ENCODE measurements at places on chromosomes 1 and 21.

GRCh38 chr1:111101854-111102642, 37.8 kb downstream of the DRAM2 start:
- DNase-seq = no peak

- DNase-seq = peak; percentile 49
Observed at GRCh38 chr1:96521994-96522760, 199.4 kb upstream of the PTBP2 start.

- DNase-seq = peak; percentile 70
Observed at GRCh38 chr1:151458802-151459330, 428 bp downstream of the POGZ start.

- peak; percentile 35 for DNase-seq
Observed at GRCh38 chr21:45208627-45208951, 79.1 kb downstream of the POFUT2 start.

DNA sequence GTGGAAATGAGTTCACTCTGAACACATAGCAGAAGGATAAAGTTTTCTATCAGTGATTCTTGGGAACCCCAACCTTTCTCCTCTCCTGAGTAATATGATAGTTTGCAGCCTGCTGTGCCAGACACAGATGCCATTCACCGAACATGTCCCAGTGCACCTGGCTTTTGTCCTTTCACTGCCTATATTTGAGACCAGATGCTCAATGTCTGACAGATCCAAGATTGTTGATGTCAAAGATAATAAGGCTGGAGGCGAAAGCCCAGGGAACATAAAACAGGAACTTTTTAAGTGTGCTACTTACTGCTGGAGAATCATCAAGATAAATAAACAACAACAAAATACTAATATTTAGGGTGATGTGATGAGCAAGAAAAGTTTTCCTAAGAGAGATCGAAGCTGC, 139.3 kb downstream of the TIAM1 start:
- DNase-seq = no peak

DNA sequence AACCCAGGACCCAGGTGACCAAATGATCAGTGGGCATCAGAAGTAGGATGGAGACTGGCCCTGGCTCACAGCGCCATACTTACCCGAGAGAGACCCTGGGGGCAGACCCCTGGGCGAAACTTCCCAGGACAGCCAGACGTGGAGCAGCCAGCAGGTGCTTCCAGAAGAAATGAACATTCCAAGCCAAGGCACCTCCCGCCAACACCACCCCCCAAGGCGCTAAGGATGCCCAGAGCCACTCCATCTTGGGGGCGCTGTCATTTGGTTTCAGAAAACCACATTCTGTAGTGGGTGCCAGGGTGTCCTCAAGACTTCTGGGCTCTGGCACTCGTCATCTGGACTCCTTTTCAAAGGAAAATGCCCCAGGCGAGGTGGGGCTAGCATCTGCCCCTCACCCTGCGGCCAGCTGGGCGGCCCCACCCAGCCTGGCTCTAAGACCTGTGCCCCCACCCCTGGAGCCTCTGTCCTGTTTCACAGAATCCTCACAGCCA, 98.8 kb downstream of the RIPK4 start:
- DNase-seq = no peak

- DNase-seq = no peak
Observed at GRCh38 chr1:116833718-116834117, 76.0 kb upstream of the PTGFRN start.

DNA sequence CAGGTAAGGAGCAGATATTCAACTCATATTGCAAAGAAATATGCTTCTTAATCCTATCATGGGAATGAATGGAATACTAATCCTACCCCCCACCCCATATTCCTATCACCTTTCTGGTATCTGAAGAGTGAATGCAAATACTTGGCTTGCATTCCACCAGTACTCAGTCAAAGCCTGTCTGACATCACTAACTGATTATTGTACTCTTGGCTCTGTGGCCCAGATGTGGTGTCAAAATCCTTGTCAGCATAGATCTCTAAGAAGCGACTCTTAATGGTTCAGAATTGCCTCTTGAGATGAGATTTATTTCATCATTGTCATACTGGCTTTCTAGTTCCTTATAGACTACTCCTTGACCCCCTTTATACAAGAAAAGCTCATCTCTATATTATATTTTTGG, 604.6 kb downstream of the ADGRL2 start:
- DNase-seq = no peak

- DNase-seq = no peak
Observed at GRCh38 chr21:41547111-41547510, 39.2 kb upstream of the TMPRSS2 start.

GRCh38 chr1:46394872-46395465, 852 bp downstream of the FAAH start:
- no peak for DNase-seq

- peak; percentile 1 for DNase-seq
Observed at GRCh38 chr1:238139713-238140112, 249.0 kb upstream of the ZP4 start.

DNA sequence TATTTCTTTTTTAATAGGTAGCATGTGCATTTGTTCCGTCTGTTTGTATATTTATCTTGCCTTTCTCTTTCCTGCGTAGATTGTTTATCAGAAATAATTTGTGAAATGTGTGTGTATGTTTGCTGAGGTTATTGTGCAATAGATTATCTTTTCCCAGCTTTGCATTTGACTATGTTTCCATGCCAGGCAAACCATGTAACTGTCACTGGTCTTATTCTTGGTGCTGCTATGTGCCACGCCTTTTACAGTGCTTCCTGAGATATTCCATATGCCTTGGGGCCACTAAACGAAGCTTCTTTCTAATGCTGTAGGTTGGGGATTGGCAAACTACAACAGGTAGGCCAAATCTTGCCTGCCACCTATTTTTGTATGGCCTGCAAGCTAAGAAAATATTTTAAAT, 598.8 kb downstream of the PLPP3 start:
- DNase-seq = no peak

GRCh38 chr21:42834726-42835191, 44.6 kb downstream of the WDR4 start:
- no peak for DNase-seq

DNA sequence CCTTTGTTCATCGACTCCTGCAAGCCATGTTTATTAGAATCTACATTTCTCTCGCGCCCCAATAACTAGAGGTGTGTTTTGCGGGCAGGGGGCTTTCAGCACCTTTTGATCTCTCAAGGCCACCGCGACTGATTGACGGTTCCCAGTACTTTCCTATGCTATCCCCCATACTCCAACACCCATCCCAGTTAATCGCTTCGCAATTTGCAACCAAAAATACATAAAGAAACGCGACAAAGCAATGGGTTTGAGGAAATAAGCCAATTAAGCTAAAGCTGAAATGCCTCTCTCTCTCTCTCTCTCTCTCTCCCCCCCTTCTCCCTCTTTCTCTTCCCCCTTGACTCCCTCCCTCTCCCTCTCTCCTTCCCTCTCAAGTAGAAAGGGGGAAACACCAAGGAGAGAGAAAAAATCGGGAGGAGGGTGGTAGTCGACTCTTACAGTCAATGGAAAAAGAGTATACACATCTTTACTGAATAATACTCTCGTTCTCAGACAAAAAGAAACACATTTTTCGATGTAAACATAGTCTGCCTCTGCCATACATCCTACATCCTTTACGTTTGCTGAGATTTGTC, 128.0 kb upstream of the DPYD start:
- no peak for DNase-seq

DNA sequence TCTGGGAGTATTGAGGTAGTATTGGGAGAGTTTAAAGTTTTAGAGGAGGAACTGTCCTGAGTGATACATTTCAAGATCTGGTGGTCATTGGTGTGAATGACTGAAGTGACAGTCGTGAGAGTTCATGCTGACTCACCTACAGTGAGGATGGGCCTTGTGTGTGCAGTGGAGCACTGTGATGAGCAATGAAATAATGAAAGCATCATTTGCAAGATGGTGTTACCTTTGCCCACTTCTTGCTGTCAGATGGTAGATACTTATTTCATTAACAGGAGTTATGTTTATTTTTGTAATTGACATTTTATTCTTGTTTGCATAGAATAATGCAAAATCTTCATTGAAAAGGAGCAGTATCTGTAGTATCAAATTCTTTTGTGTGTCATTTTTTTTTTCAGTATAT, 29.0 kb downstream of the POU2F1 start:
- no peak for DNase-seq

DNA sequence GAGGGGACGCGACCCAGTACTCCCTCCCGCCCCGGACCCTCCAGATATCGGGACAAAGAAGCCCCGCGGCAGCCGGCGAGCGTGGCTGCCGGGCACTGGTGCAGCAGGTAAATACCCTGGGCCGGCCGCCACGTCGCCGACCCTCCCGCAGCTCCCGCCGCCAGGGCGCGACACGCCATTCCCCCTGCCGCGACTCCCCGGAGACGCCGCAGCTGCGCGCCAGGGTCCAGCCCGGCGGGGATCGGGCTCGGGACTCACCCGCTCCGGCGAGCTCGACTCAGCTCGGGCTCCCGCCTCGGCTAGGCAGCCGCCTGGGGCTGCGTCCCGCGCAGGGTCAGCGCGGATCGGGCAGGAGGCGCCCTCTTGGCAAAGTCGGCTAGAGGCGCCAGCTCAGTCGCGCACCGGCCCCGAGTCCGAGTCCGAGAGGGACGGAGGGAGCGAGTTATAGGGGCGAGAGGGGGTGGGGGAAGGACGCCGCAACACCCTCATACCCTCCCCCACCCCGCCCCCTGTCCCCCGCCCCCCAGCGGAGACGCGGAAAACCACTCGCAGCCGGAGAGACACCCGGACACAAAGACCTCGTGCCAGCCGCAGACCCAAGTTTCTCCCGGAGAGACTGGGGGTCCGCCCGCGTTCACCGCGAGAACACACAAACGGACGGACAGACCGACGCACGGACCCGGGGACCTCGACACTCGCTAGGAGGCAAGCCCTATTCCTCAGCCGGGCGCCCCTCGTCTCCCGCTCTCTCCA, 985 bp downstream of the SYT6 start:
- peak; percentile 37 for DNase-seq

DNA sequence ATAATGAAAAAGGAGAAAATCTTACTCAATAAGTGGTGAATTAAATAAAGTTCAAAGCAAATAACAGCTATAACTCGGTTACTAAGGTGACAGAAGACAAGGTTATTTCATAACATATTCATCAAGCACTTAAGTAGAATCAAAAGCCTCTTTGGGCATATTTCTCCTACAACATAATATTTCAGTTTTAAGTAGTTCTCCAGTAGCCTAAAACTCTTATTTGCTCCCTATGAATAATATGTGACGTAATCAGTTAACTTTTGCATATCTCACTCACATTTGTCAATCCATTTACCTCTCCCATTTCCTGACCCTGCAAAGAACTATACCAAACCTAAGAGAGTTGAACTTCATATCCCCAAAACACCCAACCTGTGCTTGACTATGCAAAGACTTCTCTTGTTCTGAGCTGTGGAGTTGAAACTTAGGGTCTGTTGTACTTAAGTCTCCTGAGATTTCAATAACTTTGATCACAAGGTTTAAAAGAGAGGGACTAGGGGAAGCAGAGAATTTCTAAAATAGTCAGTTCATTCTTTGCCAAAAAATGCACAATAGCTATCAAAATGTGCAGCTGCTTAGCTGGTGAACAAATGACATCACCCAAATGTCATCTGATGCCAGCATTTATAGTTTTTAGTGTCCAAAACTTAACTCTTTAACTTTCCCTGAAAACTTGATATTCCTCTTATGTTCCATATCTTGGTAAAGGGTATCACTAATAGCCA, 37.2 kb downstream of the TTLL7 start:
- no peak for DNase-seq

- no peak for DNase-seq
Observed at GRCh38 chr1:22537441-22538139, 25.7 kb upstream of the EPHA8 start.

DNA sequence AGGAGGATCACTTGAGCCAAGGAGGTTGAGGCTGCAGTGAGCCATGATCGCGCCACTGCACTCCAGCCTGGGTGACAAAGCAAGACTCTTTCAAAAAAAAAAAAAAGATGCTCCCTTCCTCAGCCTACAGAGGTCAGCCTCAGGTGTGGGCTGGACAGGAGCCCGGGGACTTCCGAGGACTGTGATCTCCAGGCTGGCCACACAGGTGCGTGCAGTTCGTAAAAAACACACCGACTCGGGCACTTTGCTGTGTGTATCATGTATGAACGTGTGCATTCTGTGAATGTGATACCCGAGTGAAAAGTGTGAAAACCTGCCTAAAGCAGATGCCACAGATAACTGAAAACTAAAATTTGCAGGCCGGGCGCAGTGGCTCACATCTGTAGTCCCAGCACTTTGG, 8.4 kb upstream of the CCDC27 start:
- no peak for DNase-seq

DNA sequence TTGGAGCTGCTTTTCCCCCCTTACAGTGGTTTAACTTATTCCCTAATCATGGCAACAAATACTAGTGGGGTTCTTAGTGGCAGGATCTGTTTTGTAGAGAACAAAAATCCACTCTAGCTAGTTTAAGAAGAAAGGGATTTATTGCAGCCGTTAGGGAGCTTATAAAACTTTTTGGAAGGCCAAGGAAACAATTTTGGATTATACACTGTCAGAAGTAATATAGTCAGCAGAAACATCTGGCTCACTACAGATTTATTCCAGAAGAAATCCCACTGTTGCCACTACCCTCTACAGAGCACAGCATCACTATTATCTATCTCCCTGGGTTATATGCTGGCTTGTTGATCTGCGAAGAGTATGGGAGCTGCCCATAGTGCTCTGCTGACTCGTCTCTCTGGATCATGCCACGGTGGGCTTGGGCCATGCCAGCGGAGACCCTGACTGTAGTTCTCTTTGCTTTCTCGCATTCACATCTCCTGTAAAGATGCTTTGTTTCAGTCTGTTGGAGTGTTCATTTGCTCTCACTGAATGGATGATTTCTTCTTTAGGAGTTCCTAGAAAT, 107.5 kb downstream of the ODF2L start:
- no peak for DNase-seq

GRCh38 chr1:3906672-3907020, 6.6 kb upstream of the C1orf174 start:
- no peak for DNase-seq

DNA sequence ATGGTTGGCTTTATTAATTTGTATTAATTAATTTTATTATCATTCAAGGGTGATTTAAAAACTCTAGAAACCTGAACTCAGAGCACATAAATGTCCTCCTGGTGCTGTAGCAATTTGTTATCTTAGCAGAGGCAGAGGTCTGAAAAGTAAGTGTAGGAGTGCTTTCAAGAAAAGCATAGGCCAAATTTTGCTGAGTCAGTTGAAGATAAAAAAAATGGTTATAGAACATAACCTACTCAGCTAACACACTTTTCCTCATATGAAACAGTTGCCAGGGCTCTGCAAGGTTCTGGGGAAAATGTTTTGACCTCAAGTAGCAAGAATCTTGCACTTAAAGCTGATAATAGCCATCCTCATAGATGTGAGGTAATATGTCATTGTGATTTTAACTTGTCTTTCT, 53.5 kb upstream of the CHODL start:
- no peak for DNase-seq

DNA sequence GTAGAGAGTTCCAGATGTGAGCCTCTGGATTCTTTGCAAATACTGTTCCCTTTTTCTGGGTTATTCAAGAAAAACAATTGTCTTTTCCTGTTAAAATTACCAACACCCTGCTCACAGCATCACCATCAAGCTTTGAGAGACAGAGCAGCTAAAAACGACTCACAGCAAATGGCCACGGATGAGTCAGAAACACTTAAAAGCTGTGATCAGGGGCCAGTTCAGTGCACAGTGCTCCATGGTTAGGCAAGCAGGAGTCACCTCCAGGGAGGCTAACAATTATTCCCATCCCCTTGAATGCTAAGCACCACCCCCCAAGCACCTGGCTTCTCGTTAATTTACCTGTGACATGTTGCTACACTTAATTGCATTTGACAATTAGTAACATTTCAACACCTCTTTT, 128.4 kb upstream of the CAMK1G start:
- peak; percentile 59 for DNase-seq

- DNase-seq = no peak
Observed at GRCh38 chr1:180257486-180257885, 27.4 kb downstream of the LHX4 start.

- no peak for DNase-seq
Observed at GRCh38 chr1:51324251-51325010, 5.9 kb downstream of the TTC39A start.

All from fibroblast of upper back skin (primary cell).